ENCODE measurements at places on chromosomes 7 and 10.

DNA sequence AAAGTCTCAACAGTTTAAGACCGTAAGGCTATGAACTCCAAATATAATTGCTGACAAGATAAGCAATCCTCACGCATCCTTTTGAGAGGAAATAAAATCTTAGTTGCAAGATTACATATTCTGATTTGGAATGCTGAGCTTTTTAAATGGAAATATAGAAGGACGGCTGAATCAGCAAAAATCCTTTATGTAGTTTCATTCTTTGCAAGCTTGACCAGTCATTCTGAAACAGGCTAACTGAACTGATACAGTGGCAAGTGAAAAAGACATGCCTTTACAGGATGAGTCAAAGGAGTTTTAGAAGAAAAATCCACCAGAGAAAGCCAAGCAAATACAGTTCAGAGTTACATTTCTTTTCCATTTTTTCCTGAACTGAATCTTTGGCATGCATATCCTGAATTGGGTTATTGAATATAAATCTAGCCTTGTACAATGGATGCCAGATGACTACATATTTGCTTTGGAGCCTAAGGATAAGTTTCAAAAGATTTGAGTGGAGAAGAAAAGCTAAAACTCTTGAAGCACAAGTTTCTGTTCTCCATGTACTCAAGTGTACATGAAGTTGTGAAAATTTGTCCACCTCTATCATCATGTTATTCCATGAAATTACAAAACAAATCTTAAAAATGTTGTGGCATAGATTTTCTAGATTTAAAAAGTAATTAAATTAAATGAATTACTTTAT, 4.4 kb downstream of the VIM start:
- peaks cover 13% of the 10 kb centered on the region for H3K36me3 ChIP-seq
- no peak for DNase-seq
- H3K27ac ChIP-seq, result no peak overlapping the region
- H3K4me1 ChIP-seq, result peaks cover 2% of the 10 kb centered on the region
- H3K4me3 ChIP-seq, result no peak overlapping the region
- H3K27me3 ChIP-seq, result peaks cover 2% of the 10 kb centered on the region

DNA sequence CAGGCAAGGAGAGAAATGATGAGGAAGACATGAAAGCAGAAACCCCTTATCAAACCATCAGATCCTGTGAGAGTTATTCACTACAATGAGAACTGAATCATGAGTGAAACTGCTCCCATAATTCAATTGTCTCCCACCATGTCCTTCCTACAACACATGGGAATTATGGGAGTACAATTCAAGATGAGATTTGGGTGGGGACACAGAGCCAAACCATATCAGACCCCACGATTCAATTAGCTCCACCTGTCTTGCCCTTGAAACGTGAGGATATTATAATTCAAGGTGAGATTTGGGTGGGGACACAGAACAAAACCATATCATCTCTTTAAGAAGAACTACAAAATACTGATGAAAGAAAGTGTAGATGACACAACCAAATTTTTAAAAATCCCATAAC, 128.9 kb downstream of the IMMP2L start:
- no peak overlapping the region for H3K27ac ChIP-seq
- no peaks in the 10 kb centered on the region for H3K36me3 ChIP-seq
- H3K27me3 ChIP-seq, result no peaks in the 10 kb centered on the region
- no peak overlapping the region for H3K4me3 ChIP-seq
- DNase-seq, result no peak

DNA sequence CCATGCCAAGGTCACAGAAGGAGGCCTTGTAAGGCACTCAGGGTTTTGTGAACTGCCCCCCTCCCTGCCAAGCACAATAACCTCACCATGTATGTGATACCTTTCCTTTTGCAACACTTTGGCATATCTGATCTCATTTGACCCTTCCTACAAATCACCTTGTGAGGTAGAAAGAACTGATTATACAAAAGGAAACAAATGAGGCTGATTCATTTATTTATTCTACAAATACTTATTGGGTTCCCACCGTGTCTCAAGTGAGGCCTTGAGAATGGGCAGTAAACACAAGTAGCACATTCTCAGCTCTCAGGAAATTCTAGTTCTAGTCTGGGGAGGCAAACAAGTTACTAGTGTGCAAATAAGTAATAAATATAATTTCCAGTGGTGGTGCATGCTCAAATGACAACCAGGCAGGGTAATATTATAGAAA, 19.6 kb downstream of the PLCE1 start:
- H3K27ac ChIP-seq, result no peak overlapping the region
- H3K4me3 ChIP-seq, result no peak overlapping the region
- H3K36me3 ChIP-seq, result no peaks in the 10 kb centered on the region
- DNase-seq, result no peak
- no peaks in the 10 kb centered on the region for H3K27me3 ChIP-seq

- no peak for DNase-seq
- H3K27ac ChIP-seq, result no peak overlapping the region
- no peaks in the 10 kb centered on the region for H3K36me3 ChIP-seq
- no peaks in the 10 kb centered on the region for H3K27me3 ChIP-seq
- no peaks in the 10 kb centered on the region for H3K4me1 ChIP-seq
Observed at GRCh38 chr7:155576416-155576815, 30.1 kb upstream of the CNPY1 start.

DNA sequence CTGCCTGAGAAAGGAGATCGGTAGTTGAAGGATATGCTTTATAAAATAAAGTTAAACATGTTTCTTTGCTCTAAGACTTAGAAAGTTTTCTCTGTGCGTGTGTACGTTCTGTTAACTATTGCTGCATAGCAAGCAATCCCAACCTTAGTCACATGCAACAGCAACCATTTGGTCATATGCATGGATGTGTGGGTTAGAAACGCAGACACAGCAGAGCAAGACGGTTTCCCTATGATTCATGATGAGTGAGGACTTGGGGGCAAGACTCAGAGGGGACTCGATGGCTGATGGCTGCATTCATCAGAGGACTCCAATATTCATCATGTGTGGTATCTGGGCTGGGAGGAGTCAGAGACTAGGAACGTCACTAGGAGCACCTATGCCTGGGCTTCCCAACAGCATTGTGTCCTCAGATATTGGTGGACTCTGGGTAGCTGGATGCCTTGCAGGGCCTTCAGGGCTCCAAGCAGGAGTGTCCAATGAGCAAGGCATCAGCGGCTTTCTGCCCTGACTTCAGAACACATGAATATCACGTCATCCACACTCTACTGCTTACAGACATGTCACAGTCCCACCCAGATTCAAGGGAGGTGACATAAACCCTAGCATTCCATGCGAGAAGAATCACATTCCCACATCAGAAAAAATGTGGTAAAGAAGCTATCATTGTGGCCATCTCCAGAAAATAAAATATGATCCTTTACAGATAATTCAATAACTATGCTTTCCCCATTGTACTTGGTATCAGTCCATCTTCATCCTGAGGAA, 731.2 kb downstream of the TNS3 start:
- H3K27me3 ChIP-seq, result no peaks in the 10 kb centered on the region
- no peak overlapping the region for H3K27ac ChIP-seq
- no peak overlapping the region for H3K4me3 ChIP-seq
- DNase-seq, result no peak

DNA sequence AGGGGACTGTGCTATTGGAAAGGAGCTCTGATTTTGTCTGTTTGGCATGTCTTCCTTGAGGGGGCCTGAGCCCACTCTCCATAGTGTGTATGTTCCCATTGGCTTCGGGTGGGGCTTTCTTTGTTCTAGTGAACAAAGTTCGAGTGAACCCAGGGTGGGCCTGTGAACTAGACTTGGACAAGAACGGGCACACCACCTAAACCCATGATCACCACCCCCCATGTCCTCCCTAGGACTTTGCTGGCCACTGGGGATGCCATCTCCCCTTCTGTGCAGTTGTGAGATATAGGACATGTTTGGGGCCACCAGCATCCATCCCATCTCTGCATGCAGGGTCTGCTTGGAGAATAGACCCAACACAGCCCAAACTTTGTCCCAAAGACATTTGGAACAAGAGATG, 195.5 kb upstream of the LYZL2 start:
- H3K27me3 ChIP-seq, result no peaks in the 10 kb centered on the region
- H3K4me1 ChIP-seq, result no peaks in the 10 kb centered on the region
- no peak overlapping the region for H3K4me3 ChIP-seq
- DNase-seq, result no peak

- no peak overlapping the region for H3K4me3 ChIP-seq
- no peak overlapping the region for H3K27ac ChIP-seq
- H3K36me3 ChIP-seq, result no peaks in the 10 kb centered on the region
- no peaks in the 10 kb centered on the region for H3K27me3 ChIP-seq
- peaks cover 3% of the 10 kb centered on the region for H3K4me1 ChIP-seq
- DNase-seq, result no peak
Observed at GRCh38 chr10:124539935-124540641, 78.5 kb downstream of the LHPP start.

DNA sequence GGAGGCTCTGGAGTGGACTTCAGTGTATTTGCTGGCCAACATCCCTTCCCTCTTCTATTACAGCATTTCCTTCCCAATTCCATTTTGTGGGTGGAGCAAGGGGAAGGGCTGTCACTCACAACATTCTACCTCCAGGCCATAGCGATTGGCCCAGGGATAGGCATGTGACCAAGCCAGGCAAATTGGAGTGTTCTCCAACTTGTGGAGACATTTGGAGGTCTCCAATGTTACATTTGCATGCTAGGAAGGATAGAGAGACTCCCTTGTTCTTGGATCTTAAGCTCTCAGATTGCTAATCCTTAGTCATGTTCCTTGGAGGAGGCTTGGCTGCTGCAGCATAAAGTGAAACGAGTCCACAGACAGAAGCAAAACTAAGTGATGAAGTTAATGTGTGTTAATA, 95.6 kb upstream of the KIF5B start:
- H3K36me3 ChIP-seq, result no peaks in the 10 kb centered on the region
- H3K27ac ChIP-seq, result no peak overlapping the region
- no peak overlapping the region for H3K4me3 ChIP-seq
- no peaks in the 10 kb centered on the region for H3K4me1 ChIP-seq
- no peaks in the 10 kb centered on the region for H3K27me3 ChIP-seq

GRCh38 chr7:131829947-131830558, 273.6 kb upstream of the PODXL start:
- DNase-seq, result peak; percentile 33
- H3K4me1 ChIP-seq, result peaks cover 8% of the 10 kb centered on the region
- no peak overlapping the region for H3K4me3 ChIP-seq
- no peaks in the 10 kb centered on the region for H3K36me3 ChIP-seq
- no peak overlapping the region for H3K27ac ChIP-seq
- H3K27me3 ChIP-seq, result no peaks in the 10 kb centered on the region

- H3K27me3 ChIP-seq, result no peaks in the 10 kb centered on the region
- H3K4me3 ChIP-seq, result no peak overlapping the region
Observed at GRCh38 chr7:134514663-134515062, 12.7 kb upstream of the AKR1B10 start.

GRCh38 chr7:41942468-41943093, 239.7 kb upstream of the INHBA start:
- no peak overlapping the region for H3K4me3 ChIP-seq
- peaks cover 2% of the 10 kb centered on the region for H3K4me1 ChIP-seq
- no peak for DNase-seq
- H3K27me3 ChIP-seq, result no peaks in the 10 kb centered on the region

DNA sequence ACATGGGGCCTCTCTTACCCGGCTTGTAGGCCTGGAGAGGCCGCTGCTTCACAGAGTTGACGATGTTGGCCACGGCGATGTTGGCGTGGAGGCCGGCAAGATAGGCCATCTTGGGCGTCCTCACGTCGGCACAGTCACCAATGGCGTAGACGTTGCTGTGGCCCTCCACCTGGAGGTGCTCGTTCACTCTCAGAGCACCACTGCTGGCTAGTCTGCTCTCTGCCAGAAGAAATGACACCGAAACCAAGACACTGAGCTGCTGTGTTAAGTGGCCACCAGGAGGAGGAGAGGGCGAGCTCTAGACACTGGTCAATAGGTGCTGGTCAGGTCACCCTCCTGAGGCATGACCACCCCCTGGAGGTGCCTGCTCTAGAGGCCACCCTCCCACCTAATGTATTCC, 17.7 kb downstream of the AIFM2 start:
- no peak overlapping the region for H3K27ac ChIP-seq
- no peak for DNase-seq
- H3K27me3 ChIP-seq, result no peaks in the 10 kb centered on the region
- no peaks in the 10 kb centered on the region for H3K36me3 ChIP-seq
- no peak overlapping the region for H3K4me3 ChIP-seq

DNA sequence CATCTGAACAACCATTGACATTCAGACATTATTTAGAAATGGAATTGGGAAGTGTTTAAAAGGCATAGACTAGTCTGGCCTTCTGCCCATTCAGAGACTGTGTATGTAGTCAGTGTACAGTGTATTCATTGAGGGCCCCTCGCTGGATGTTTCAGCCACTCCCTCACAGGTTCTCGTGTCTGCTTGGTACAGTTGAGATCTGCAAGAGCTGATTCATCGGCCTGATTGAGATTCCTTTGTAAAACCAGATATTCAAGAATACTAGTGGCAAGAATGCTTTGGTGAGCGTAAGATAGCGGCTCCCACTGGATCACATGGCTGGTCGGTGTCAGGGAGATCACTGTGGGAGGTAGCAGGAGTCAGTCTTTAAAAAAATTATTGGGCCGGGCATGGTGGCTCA, 119.5 kb downstream of the TCF7L2 start:
- no peak overlapping the region for H3K27ac ChIP-seq
- H3K27me3 ChIP-seq, result no peaks in the 10 kb centered on the region
- no peaks in the 10 kb centered on the region for H3K36me3 ChIP-seq
- no peak for DNase-seq
- H3K4me1 ChIP-seq, result peaks cover 3% of the 10 kb centered on the region

- DNase-seq, result no peak
- H3K27ac ChIP-seq, result no peak overlapping the region
- H3K4me1 ChIP-seq, result no peaks in the 10 kb centered on the region
- no peak overlapping the region for H3K4me3 ChIP-seq
- H3K27me3 ChIP-seq, result no peaks in the 10 kb centered on the region
Observed at GRCh38 chr7:41261080-41261479, 441.8 kb downstream of the INHBA start.

DNA sequence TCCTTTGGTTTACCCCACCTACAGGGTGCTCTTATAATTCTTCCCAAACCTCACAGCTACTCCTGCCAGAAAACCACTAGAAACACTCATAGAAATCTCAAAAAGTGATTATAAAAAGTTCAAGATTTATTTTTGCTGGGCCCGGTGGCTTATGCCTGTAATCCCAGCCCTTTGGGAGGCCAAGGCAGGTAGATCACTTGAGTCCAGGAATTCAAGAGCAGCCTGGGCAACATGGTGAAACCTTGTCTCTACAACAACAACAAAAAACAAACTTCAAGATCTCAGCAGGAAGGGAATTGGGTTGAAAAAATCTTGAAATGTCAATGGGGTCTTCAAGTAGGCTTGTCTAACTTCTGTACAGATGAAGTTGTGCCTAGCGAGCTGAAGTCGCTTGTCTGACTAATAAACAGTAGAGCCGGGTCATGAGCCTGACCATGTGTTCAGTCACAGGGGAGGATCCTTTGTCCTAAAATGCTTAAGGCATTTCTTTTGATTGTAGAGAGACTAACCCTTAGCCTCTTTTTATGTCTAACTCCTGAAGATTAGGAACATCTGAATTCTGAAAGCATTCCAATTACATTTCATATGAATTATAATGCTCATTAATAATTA, 124.6 kb downstream of the NOC3L start:
- no peaks in the 10 kb centered on the region for H3K36me3 ChIP-seq
- H3K4me1 ChIP-seq, result no peaks in the 10 kb centered on the region
- H3K27ac ChIP-seq, result no peak overlapping the region

GRCh38 chr7:101586078-101586905, 42.8 kb downstream of the MYL10 start:
- H3K36me3 ChIP-seq, result no peaks in the 10 kb centered on the region
- H3K4me1 ChIP-seq, result no peaks in the 10 kb centered on the region
- no peak for DNase-seq
- no peak overlapping the region for H3K4me3 ChIP-seq

GRCh38 chr10:21272643-21273399, 252.7 kb downstream of the SKIDA1 start:
- DNase-seq, result no peak
- H3K36me3 ChIP-seq, result no peaks in the 10 kb centered on the region
- H3K4me1 ChIP-seq, result no peaks in the 10 kb centered on the region

GRCh38 chr7:23347682-23348180, 48.6 kb downstream of the MALSU1 start:
- DNase-seq, result no peak
- H3K27me3 ChIP-seq, result no peaks in the 10 kb centered on the region
- peaks cover 13% of the 10 kb centered on the region for H3K36me3 ChIP-seq
